ENCODE measurements at places on chromosomes 13 and 19. TPM values are rescaled to one million over a fixed set of nuclear protein-coding genes. Genes with fewer than 3 reads are reported as not detected.

DAND5 gene
- total RNA-seq, result not detected

TMEM38A gene
- total RNA-seq, result 1.3 TPM

ZNF350 gene
- 7.7 TPM for total RNA-seq

FAM98C gene
- 14.6 TPM for total RNA-seq

PRRG2 gene
- 0.10 TPM for total RNA-seq

ABHD17A gene
- total RNA-seq, result 61.5 TPM

JOSD2 gene
- total RNA-seq, result 39.0 TPM

NAA16 gene
- total RNA-seq, result 6.4 TPM

FIZ1 gene
- total RNA-seq, result 2.4 TPM

PSG7 gene
- total RNA-seq, result not detected

FRY gene
- total RNA-seq, result 1.7 TPM

COL5A3 gene
- total RNA-seq, result 4.8 TPM

F2RL3 gene
- total RNA-seq, result 4.6 TPM

F10 gene
- total RNA-seq, result not detected

ARL11 gene
- total RNA-seq, result not detected

GPC6 gene
- 0.20 TPM for total RNA-seq

AP1M2 gene
- 2.5 TPM for total RNA-seq

CACNA1A gene
- 0.49 TPM for total RNA-seq

GPR183 gene
- 5.1 TPM for total RNA-seq

TMEM59L gene
- not detected for total RNA-seq

SLC7A10 gene
- total RNA-seq, result not detected

TMPRSS9 gene
- 0.10 TPM for total RNA-seq

MUC16 gene
- not detected for total RNA-seq

ZNF540 gene
- total RNA-seq, result 0.96 TPM

ETV2 gene
- total RNA-seq, result 0.39 TPM

DCT gene
- total RNA-seq, result not detected

CGB1 gene
- total RNA-seq, result not detected

CEACAM8 gene
- total RNA-seq, result not detected

RBM42 gene
- 103 TPM for total RNA-seq

ZNF284 gene
- total RNA-seq, result 3.5 TPM

IGFL1 gene
- total RNA-seq, result not detected

ZNF432 gene
- 7.1 TPM for total RNA-seq

FLT1 gene
- 6.2 TPM for total RNA-seq

SLC25A41 gene
- not detected for total RNA-seq

NCAN gene
- not detected for total RNA-seq

CEACAM16 gene
- not detected for total RNA-seq

LATS2 gene
- total RNA-seq, result 4.4 TPM

NLRP11 gene
- total RNA-seq, result 1.3 TPM

KANK2 gene
- 115 TPM for total RNA-seq

NLRP9 gene
- total RNA-seq, result not detected

Measured in RPMI7951 (cell line).